Testis (tissue), 5 donors: ENCODE measurements at places on chromosomes 2 and 18. TPM values are rescaled to one million over a fixed set of nuclear protein-coding genes. Genes with fewer than 3 reads are reported as not detected.

DNA sequence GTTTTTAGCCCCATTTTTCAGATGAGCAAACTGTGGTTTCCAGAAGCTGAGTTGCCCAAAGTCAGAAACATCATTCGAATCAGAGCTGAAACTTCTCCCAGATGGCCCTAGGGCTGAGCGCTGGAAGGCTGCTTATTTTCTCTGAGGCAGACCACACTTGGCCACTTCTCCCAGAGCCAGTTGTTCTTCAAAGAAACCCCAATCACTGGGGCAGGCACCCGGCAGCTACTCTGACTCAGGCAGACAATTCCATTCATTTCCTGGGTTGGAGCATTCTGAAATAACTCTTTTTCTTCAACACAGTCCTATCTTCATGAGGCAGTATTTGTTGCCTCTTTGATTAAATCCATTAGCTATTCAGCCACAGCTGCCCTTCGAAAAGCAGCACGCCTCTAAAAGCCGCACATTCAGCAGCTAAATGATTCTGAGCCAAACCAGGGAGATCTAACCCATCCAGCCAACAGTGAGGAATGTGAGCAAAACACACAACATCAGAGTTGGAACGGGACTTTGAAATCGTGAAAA, 40.9 kb downstream of the LRATD1 start:
- no peak overlapping the region for H3K4me3 ChIP-seq
- DNase-seq, result no peak
- no peaks in the 10 kb centered on the region for H3K36me3 ChIP-seq
- no peaks in the 10 kb centered on the region for H3K4me1 ChIP-seq
- H3K27ac ChIP-seq, result no peak overlapping the region

GREB1 gene
- 29.8 TPM for polyA plus RNA-seq

- no peaks in the 10 kb centered on the region for H3K4me1 ChIP-seq
- no peak overlapping the region for H3K4me3 ChIP-seq
- H3K27me3 ChIP-seq, result no peaks in the 10 kb centered on the region
- no peak overlapping the region for H3K27ac ChIP-seq
- DNase-seq, result no peak
- no peaks in the 10 kb centered on the region for H3K36me3 ChIP-seq
Measured at GRCh38 chr2:152426801-152427200, 91.8 kb downstream of the FMNL2 start.

DNA sequence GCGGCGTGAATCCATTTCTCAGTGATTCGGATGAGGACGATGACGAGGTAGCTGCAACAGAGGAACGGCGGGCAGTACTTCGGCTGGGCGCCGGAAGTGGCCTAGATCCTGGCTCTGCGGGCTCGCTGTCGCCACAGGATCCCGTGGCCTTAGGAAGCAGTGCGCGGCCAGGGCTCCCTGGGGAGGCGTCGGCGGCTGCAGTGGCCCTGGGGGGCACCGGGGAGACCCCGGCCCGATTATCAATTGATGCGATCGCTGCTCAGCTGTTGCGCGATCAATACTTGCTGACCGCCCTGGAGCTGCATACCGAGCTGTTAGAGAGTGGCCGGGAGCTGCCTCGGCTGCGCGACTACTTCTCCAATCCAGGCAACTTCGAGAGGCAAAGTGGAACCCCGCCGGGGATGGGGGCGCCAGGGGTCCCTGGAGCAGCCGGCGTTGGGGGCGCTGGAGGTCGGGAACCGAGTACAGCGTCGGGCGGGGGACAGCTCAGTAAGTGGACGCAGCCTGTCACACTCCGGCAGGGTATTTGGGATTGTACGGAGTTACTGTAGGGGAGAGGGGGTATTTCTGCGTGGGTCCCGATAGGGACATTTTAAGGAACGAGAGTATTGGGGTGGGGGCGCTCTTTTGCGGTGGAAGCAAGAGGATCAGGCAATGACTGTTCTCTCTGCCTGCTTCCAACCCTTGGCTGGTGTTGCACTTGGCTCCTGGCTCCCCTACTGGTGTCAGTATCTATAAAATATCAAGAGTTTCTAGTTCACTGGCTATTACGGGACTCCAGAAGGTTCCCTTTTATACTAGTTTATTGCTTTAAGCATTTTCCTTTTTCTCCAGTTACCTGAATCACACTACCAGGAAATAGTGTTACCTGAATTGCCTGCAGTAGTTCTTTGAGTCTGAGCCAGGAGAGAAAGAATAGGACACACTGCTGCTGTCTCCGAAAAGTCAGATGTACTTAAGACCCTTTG, 772 bp downstream of the RELCH start:
- no peaks in the 10 kb centered on the region for H3K36me3 ChIP-seq
- H3K27me3 ChIP-seq, result no peaks in the 10 kb centered on the region
- DNase-seq, result peak; percentile 33
- peak overlapping the region; percentile 78 for H3K4me3 ChIP-seq
- H3K4me1 ChIP-seq, result peaks cover 12% of the 10 kb centered on the region

DAPL1 gene
- 4.4 TPM for polyA plus RNA-seq

GRCh38 chr2:38533180-38533579, 69.5 kb downstream of the HNRNPLL start:
- H3K27me3 ChIP-seq, result no peaks in the 10 kb centered on the region
- H3K4me1 ChIP-seq, result peaks cover 4% of the 10 kb centered on the region
- no peaks in the 10 kb centered on the region for H3K36me3 ChIP-seq
- H3K27ac ChIP-seq, result no peak overlapping the region

PAX8 gene
- polyA plus RNA-seq, result 22.3 TPM

CHRNG gene
- polyA plus RNA-seq, result 0.26 TPM

CYBRD1 gene
- polyA plus RNA-seq, result 60.1 TPM

EIPR1 gene
- polyA plus RNA-seq, result 31.5 TPM

GRCh38 chr2:3262437-3263388, 114.9 kb downstream of the EIPR1 start:
- H3K27me3 ChIP-seq, result no peaks in the 10 kb centered on the region
- H3K4me3 ChIP-seq, result no peak overlapping the region
- H3K36me3 ChIP-seq, result no peaks in the 10 kb centered on the region
- no peak overlapping the region for H3K27ac ChIP-seq

DNA sequence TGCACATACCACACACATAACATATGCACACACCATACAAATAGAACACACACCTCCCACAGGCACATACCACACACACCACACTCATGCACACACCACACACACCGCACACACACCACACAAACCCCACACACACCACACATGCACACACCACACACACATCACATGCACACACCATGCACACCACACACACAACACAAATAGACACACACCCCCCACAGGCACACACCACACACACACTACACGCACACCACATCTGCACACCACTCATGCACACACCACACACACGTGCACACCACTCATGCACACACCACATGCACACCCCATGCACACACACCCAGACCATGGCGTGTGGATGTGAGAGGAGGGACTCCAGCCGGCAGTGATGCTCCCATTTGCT, 161.7 kb upstream of the TPO start:
- no peak overlapping the region for H3K4me3 ChIP-seq
- no peaks in the 10 kb centered on the region for H3K27me3 ChIP-seq
- no peak for DNase-seq
- no peak overlapping the region for H3K27ac ChIP-seq

DNA sequence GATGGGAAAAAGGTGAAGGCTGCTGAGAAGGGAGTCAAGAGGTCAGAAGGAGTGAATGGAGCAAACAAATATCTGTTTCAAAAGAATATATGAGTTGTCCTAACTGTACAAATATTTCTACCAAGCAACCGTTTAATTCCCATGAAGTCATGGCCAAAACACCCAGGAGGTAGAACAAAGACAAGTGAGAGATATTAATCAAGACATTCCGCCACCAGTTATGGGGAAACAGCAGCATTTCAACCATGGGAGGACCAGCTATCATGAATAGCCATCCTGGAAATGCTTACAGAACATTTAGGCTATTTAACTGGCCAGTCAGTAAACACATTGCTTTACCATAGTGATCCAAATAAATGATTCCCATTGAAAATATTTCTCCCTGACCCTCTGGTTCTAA, 396.3 kb downstream of the IRS1 start:
- no peak for DNase-seq
- no peaks in the 10 kb centered on the region for H3K27me3 ChIP-seq
- H3K4me3 ChIP-seq, result no peak overlapping the region
- no peaks in the 10 kb centered on the region for H3K36me3 ChIP-seq
- no peak overlapping the region for H3K27ac ChIP-seq

WDR12 gene
- polyA plus RNA-seq, result 64.7 TPM

PRKCE gene
- polyA plus RNA-seq, result 27.4 TPM

- no peaks in the 10 kb centered on the region for H3K4me1 ChIP-seq
- H3K27me3 ChIP-seq, result no peaks in the 10 kb centered on the region
- no peak overlapping the region for H3K4me3 ChIP-seq
- no peak overlapping the region for H3K27ac ChIP-seq
Measured at GRCh38 chr2:78984386-78984785, 41.1 kb upstream of the REG3G start.

SLC9A2 gene
- polyA plus RNA-seq, result 16.3 TPM

CPSF3 gene
- polyA plus RNA-seq, result 112 TPM

GRCh38 chr2:160911258-160911657, 249.0 kb upstream of the TANK start:
- H3K27me3 ChIP-seq, result no peaks in the 10 kb centered on the region
- H3K27ac ChIP-seq, result no peak overlapping the region
- no peaks in the 10 kb centered on the region for H3K36me3 ChIP-seq
- peaks cover 14% of the 10 kb centered on the region for H3K4me1 ChIP-seq

GRCh38 chr18:6207116-6207515, 207.6 kb downstream of the L3MBTL4 start:
- no peaks in the 10 kb centered on the region for H3K27me3 ChIP-seq
- no peaks in the 10 kb centered on the region for H3K4me1 ChIP-seq
- H3K36me3 ChIP-seq, result no peaks in the 10 kb centered on the region
- no peak overlapping the region for H3K4me3 ChIP-seq
- H3K27ac ChIP-seq, result no peak overlapping the region

- no peak overlapping the region for H3K27ac ChIP-seq
- no peaks in the 10 kb centered on the region for H3K27me3 ChIP-seq
- H3K4me1 ChIP-seq, result no peaks in the 10 kb centered on the region
Measured at GRCh38 chr2:211930331-211930730, 608.3 kb downstream of the ERBB4 start.

GRCh38 chr18:48562075-48562474, 23.2 kb downstream of the CTIF start:
- H3K27ac ChIP-seq, result no peak overlapping the region
- no peaks in the 10 kb centered on the region for H3K4me1 ChIP-seq
- H3K27me3 ChIP-seq, result no peaks in the 10 kb centered on the region
- peaks cover 3% of the 10 kb centered on the region for H3K36me3 ChIP-seq

GRCh38 chr2:240229603-240230235, 89.3 kb upstream of the OTOS start:
- DNase-seq, result peak; percentile 9
- no peak overlapping the region for H3K27ac ChIP-seq
- H3K4me3 ChIP-seq, result no peak overlapping the region
- no peaks in the 10 kb centered on the region for H3K36me3 ChIP-seq
- H3K27me3 ChIP-seq, result no peaks in the 10 kb centered on the region

GRCh38 chr2:119290859-119291587, 67.4 kb downstream of the STEAP3 start:
- no peak overlapping the region for H3K4me3 ChIP-seq
- no peaks in the 10 kb centered on the region for H3K27me3 ChIP-seq
- peaks cover 21% of the 10 kb centered on the region for H3K4me1 ChIP-seq
- H3K36me3 ChIP-seq, result no peaks in the 10 kb centered on the region
- no peak overlapping the region for H3K27ac ChIP-seq

- DNase-seq, result no peak
- H3K4me1 ChIP-seq, result no peaks in the 10 kb centered on the region
- H3K27me3 ChIP-seq, result no peaks in the 10 kb centered on the region
- H3K4me3 ChIP-seq, result no peak overlapping the region
Measured at GRCh38 chr2:122145856-122146255, 390.4 kb downstream of the TSN start.

PRSS56 gene
- polyA plus RNA-seq, result 0.86 TPM

CCT4 gene
- 196 TPM for polyA plus RNA-seq

GRCh38 chr2:208501206-208501605, 94.6 kb downstream of the PTH2R start:
- DNase-seq, result no peak
- H3K4me3 ChIP-seq, result no peak overlapping the region
- H3K4me1 ChIP-seq, result no peaks in the 10 kb centered on the region
- H3K27ac ChIP-seq, result no peak overlapping the region
- H3K36me3 ChIP-seq, result no peaks in the 10 kb centered on the region

- H3K4me3 ChIP-seq, result no peak overlapping the region
- no peak for DNase-seq
- no peaks in the 10 kb centered on the region for H3K4me1 ChIP-seq
- H3K27ac ChIP-seq, result no peak overlapping the region
- H3K36me3 ChIP-seq, result no peaks in the 10 kb centered on the region
Measured at GRCh38 chr2:104945866-104946265, 92.0 kb downstream of the POU3F3 start.

DNA sequence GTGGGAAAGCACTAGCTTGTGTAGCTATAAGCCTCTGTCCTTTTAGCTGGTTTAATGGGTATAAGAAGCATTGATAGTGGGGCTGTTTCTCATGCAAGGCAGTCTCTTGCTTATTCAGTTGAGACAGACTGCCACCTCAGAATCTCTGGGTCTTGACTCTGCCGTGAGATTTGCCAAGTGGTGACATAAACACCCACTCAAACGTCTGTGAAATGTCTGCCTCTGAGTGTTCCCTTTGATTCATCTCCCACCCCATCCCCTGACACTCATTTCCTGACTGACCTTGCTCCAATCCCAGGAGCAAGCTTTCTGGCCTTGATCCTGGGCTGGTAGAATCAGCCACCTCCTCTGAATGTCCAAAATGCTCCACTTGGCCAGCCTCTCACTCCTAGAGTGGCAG, 141.9 kb upstream of the RBMS1 start:
- H3K4me3 ChIP-seq, result no peak overlapping the region
- H3K36me3 ChIP-seq, result no peaks in the 10 kb centered on the region
- H3K27ac ChIP-seq, result no peak overlapping the region
- peaks cover 6% of the 10 kb centered on the region for H3K4me1 ChIP-seq
- DNase-seq, result no peak

DNA sequence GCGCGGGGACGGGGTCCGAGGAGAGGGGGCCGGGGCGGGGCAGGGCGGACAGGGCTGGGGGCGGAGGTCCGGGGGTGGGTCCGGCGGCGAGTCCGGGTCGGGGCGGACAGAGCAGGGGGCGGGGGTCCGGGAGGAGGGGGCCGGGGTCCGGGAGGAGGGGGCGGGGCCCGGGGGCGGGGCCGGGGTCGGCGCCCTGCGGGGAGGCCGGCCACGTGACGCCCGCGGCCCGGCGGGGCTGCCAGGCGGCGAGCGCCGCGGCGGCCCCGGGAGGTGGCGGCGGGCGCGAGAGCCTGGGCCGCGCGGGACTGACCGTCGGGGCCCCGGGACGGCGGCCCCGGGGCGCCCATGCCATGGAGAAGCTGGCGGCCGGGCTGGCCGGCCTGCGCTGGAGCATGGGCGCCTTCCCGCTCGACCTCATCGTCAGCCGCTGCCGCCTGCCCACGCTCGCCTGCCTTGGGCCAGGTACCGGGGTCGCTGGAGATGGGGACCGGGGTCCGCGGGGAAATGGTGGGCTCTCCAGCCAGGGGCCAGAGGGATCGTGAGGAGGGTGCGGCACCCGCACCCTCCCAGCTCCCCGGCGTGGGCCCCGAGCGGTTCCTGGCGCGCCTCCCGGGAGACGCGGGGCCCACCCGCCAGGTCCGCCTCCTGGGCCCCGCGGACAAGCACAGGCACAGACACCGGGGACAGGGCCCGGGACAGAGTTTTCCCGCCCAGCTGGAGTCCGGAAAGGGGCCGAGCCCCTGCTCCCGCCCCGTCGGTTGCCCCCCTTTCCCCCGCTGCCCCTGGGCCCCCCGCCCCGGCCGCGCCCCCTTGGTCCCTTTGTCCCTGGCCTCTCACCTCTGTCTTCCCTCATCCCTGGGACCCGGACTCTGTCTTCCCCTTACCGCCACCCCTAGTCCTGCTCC, at the start of gene GAREM2:
Gene GAREM2 (plus strand): TSS at position 218 of the 905 bp plus-strand sequence. CDS start 133 bp downstream, at position 351.
- H3K4me1 ChIP-seq, result peaks cover 3% of the 10 kb centered on the region
- H3K36me3 ChIP-seq, result no peaks in the 10 kb centered on the region
- peak within 1 kb of the TSS; percentile 37 for H3K4me3 ChIP-seq
- no peak for DNase-seq
- H3K27me3 ChIP-seq, result no peaks in the 10 kb centered on the region
